CD8-positive, alpha-beta T cell (primary cell): ENCODE measurements at places on chromosomes 13 and 19. TPM values are rescaled to one million over a fixed set of nuclear protein-coding genes. Genes with fewer than 3 reads are reported as not detected.

RASAL3 gene
- 80.0 TPM for total RNA-seq

KLF12 gene
- 64.7 TPM for total RNA-seq

PABPC3 gene
- total RNA-seq: 1.5 TPM

HSPB6 gene
- not detected for total RNA-seq

ATP7B gene
- 0.41 TPM for total RNA-seq

SLC10A2 gene
- total RNA-seq: not detected

PSG6 gene
- not detected for total RNA-seq

INSR gene
- 0.56 TPM for total RNA-seq

IZUMO4 gene
- total RNA-seq: 15.3 TPM

ZNF350 gene
- total RNA-seq: 48.1 TPM

PSG11 gene
- total RNA-seq: not detected

GRCh38 chr13:40508767-40509342, 157.6 kb downstream of the FOXO1 start:
- no peak for DNase-seq

DNA sequence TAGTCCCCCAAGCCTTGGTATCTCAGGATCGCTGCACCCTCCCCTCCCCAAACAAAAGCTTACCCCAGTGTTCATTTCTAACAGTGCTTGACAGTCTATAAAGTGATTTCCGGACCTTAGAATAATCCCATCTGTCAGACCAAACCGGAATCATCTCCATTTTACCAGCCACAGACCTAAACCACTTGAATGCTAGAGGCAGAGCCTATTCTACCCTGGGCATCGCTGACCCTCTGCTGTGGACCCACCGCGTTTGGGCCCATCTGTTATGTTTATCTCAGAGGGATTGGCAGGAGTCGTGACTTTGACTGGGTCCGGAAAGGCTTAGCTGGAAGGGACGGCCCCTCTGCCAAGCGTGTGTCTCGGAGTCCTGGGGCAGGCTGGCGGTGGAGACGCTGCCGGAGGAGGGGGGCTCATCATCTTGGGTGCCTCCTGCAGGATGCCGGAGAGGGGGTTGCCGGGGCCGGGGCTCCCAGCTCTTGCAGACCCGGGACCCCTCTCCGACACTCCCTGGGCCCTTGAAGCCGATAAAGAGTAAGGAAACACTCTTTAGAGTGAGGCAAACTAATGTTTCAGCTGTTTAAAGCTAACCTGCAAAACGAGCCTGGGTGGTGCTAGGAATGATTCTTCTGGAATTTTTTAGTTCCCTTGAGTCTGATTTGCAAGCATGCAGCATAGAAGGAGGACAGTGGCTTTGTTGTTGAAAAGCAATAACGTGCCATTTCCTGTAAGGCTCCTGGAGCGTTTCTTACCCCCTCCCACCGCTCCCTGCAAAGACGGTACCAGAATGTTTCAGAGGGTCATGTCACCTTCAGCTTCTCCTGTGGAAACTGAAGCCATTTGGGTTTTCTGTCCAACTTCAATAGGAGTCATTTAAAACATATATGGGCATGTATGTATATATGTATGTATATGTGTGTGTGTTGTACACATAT, 1.3 kb downstream of the SLC25A42 start:
- DNase-seq: no peak

DNA sequence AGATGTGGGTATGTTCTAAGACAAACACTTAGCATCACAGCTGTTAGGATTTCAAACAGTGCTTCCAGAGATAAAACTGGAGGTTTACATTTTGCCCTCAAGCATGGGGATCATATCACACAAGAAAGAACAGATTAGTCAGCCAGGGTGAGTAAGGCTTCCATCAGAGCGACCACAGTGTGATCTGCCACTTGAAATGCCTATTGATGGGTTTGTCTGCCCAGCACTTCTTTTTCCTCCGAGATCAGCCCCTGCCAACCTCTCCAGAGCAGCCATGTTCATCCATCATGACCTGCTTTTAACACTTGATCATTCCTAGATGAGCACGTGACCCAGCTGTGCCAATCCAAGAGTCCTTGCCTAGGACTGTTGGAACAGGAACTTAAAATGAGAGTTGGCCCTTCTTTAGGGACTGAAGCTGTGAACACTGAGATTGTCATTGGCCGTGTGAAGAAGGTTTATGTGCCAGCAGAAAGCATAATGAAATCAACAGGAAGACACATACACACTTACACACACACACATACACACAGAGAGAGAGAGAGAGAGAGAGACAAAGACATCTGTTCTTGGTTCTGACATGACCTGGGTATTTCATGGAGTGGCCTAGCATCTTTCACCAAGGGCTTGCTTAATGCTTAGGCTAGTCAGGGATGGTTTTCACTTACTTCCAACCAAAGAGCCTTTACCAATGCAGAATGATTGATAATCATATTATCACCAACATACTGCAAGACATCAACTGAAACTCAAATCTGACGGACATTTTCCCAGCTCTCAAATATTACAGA, 5.2 kb upstream of the CEBPG start:
- DNase-seq: no peak

- no peak for DNase-seq
Measured at GRCh38 chr13:29817604-29818378, 32.6 kb downstream of the UBL3 start.

DNA sequence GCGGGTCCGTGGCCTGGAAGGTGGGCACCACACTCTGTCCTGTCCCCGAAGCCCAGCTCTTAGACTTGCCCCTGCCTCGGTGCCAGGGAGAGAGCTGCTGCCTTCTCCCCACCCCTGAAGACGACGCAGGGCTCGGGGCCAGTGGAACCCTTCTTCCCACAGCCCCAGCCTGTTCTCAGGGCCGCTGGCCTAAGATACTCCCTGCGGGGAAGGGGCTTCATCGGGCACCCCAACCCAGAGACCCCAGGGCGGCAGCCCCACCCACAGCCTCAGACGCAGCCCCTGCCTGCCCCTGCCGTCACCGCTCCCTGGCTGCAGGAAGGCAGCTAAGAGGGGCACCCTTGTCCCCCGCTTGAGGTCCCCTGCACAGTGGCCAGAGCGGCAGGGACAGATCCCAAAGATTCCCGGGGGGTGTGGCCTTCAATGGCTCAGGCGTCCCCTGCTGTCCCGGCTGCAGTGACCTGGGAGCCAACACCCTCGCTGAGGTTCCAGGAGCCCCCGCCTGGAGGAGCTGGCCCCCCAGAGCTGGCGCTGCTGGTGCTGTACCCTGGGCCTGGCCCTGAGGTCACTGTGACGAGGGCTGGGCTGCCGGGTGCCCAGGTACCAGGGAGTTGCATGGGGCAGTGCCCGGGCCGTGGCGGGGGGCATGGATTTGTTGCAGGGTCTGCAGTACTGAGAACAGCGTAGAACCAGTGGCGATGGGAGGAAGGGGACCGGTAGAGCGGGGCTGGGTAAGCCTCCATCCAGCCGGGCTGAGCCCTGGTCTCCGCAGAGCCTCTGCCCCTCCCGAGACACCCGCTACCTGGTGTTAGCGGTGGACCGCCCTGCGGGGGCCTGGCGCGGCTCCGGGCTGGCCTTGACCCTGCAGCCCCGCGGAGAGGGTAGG, 1.0 kb downstream of the AMH start:
- DNase-seq: no peak

DNA sequence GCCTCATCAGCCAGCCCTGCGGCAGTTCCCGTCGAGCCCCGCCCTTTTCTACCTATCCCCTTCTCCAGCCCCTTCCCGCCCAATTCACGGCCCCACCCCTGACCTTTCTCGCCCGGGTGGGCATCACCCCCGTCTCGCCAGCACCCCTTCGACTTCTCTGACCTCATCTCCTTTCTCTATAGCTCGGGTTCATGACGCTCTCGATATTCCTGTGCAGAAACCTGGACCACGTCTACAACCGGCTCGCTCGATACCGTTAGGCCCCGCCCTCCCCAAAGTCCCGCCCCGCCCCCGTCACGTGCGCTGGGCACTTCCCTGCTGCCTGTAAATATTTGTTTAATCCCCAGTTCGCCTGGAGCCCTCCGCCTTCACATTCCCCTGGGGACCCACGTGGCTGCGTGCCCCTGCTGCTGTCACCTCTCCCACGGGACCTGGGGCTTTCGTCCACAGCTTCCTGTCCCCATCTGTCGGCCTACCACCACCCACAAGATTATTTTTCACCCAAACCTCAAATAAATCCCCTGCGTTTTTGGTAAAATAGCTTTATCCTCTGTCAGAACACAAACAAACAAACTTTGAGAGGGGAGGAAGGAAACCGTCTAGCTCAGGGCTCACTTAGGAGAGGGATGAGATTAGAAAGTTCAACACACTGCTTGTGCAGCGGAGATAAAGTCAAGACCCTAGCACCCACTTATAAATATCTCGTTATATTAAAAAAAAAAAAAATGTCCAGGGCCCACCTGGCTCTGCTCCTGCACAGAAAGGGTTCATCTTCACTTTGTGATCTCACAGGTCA, 5.1 kb downstream of the CD37 start:
- DNase-seq: no peak

GRCh38 chr19:46355234-46356148, 8.6 kb downstream of the PPP5C start:
- DNase-seq: no peak

- no peak for DNase-seq
Measured at GRCh38 chr13:95552539-95553441, at the start of gene CLDN10. TSS of gene CLDN10 (plus strand) at chr13:95552720. CDS start at chr13:95552754, 34 bp downstream.

DNA sequence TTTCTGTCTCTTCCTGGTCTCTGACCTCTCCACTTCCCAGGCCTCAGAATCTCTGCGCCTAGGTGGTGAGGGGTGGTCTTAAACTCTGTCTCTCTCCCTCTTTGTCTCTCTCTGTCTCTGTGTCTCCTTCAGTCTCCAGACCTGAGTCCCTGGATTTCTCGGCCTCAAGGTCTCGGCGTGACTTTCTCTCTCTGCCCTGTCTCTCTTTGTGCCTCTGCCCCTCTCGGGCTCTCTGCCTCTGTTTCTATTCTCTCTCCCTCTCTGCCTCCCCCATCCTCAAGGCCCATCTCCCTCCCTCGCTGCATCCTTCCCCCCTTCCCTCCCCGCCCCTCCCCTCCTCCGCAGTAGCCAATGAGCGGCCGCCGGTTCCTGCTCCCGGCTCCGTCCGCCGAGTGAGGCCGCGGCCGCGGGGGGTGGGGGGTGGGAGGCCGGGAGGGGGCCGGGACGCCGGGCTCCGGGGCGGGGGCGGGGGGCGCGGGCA, at the start of gene CACNG7:
Gene CACNG7, plus strand, starts transcription at position 344 of the 481 bp plus-strand sequence. CDS start 3,554 bp downstream, outside the sequence.
- no peak for DNase-seq

DNA sequence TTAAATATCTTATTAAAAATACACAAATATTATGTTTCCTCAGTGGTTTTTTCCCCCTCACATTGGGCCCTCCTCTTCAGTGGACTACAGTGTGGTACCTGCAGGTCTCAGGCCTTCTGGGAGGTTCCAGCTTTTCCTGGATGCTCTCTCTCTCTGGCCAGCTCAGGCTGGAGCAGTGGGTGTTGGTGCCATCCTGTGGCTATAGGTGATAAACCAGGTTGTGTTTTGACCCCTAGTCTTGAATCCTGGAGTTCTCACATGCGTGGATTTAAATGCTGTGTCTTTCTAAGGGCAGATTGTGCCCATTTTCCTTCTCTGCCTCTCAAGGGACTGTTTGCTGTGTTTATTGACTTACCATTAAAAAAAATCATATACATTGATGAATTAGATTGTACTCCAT, 41.2 kb upstream of the ZNF527 start:
- no peak for DNase-seq

DNA sequence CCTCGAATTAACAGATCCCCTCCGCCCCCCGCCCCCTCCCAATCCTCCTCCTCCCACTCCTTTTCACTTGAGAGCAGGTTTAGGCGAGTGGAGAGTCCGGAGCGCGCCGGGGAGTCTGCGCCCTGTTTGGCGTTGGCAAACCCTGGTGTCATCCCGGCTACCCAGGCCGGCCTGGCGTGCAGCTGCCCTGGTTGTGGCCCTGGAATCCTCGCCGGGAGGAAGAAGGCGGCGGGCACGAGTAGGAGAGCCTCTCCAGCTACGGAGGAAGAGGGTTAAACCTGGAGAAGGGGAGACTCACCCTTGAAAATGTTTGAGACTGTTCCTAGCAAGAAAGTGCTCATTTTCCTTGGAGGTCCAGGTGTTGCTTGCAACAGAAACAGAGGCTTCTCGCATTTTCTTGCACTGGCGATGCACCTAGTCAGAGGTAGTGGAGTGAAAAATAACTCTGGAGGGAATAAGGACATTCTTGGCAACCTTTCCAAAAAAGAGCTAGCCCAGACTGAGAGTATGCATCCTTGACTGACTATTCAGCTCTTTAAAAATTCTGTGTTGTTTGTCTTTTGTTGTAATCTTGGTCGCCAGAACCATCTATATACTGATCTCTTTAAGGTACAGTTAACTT, 1.3 kb upstream of the SOX21 start:
- no peak for DNase-seq

- no peak for DNase-seq
Measured at GRCh38 chr19:4588291-4588761, 28.8 kb upstream of the SEMA6B start.

- DNase-seq: no peak
Measured at GRCh38 chr19:46898731-46899130, 37.9 kb downstream of the ARHGAP35 start.

GRCh38 chr19:18340990-18341868, 831 bp downstream of the PGPEP1 start:
- DNase-seq: peak; percentile 65

GRCh38 chr19:1970806-1971502, 30.0 kb downstream of the CSNK1G2 start:
- DNase-seq: no peak

- no peak for DNase-seq
Measured at GRCh38 chr13:113425941-113426590, 27.2 kb downstream of the ADPRHL1 start.

DNA sequence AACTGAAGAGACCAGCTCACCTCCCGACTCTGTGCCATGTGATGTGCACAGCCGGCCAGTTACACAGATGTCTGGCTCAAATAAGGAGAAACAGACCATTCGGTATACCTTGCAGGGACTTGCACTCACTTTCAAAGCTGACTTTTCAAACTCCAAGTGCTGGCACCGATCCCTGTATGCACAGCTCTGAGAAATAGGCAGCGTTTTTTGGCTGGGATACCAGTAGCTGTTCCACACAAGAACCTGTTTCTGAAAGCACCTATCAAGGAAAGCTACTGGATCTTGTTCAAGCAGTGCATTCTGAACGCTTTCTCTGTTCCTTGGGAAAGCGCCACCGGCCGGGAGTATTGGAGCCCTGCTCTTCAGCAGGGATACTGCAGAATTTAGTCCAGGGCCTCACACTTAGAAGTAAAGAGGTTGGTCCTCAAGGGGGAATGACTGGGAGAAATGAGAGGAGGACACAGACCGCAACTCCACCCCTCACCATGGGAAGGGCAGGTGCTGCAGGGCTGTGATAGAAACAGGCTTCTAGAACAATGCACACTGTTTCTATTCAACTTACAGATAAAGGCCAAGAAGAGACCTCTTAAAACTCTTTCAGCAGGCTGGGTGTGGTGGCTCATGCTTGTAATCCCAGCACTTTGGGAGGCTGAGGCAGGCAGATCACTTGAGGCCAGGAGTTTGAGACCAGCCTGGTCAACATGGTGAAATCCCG, 53.6 kb upstream of the PABPC3 start:
- no peak for DNase-seq

- DNase-seq: no peak
Measured at GRCh38 chr19:6101991-6102390, 8.3 kb downstream of the RFX2 start.

- DNase-seq: no peak
Measured at GRCh38 chr13:110813646-110814624, 100.4 kb downstream of the ING1 start.
